Stimulated activated CD4-positive, alpha-beta T cell treated with anti-CD3 and anti-CD28 coated beads, Interleukin-1b, Interleukin-23, amount 100 ng/mL, for 1 hour (primary cell): ENCODE measurements at places on chromosomes 7 and 10.

GRCh38 chr7:28955718-28956607, 2.2 kb downstream of the TRIL start:
- no peak for DNase-seq

DNA sequence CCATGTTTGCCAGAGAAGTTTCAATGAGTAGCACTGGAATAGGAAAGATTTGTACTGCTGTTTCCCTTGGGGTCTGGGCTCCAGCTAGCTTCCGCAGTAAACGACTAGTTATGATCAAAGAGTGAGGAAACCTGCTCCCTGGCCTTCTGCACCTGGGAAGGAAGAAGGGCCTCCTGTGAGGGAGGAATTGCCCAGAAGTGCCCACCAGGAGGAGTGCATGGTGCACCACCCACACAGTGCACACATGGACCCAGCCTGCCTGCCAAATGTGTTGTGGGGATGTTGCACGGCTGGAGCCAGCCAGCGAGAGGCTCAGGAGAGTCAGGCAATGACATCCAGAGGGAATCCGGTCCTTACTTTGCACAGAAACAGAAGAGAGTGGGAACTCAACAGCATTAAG, 27.0 kb upstream of the FAM107B start:
- DNase-seq: no peak

DNA sequence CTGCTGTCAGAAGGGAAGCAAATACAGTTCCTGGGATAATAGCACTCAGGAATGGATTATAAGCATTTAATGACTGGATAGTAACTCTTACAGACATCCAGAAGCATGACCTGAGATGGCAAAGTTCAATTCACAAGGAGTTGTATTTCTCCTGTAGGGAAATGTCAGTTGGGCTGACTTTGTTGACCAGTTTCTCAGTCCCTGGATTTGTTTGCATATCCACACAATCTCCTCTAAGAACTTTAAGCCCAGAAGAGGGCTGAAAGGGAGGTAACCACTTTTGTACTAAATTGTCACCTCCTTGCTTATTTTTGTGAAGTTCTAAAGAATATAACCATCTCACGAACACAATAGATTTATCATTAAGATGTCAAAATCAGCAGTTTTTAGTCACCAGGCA, 140.3 kb downstream of the SEMA3D start:
- DNase-seq: no peak

DNA sequence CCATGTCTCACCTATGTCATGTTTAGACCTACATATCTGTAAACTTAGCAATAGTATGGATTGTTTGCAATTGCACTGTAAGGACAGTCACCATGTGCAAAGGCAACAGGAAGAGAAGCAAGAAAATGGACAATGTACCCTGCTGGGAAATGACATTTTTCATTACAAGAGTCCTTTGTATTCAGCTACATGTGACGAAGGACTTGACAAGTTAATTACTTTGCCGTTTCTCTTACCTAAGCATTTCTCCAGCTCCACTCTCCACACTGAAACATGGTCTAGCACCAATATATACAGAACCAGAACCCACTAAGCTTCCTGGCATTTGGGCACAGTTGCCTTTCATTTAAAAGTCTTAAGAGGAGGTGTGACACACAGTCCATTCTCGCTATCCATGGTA, 76.6 kb upstream of the PFKP start:
- DNase-seq: no peak

DNA sequence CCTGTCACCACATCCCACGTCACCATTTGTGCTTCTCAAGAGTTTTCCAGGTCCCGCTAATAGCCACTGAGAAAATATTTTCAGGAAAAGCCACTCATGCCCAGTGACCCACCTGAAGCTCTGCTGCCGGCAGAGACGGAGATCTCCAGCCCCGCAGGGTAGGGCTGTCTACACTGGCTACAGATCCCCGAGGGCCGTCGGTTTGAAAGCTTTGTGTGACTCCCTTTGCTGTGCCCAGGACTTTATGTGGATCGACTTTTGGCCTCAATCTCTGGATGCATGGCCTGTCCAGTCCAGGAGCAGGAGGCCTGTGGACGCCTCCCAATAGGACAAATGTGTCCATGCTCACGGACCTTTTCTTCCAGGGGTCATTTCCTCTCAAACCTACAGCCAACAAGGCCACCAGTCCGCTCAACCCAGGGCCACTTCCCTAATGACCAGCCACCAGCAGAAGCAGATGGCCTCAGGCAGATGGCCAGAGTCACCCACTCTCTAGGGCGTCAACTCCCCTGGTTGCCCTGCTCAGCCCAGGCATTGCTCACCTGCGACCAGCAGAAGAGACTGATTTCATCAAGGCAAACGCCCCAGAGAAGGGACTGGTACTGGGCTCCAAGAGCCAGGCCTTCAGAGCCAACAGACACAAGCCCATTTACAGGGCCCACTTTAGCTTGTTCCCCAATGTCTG, 76.4 kb downstream of the OAT start:
- no peak for DNase-seq

- no peak for DNase-seq
Measured at GRCh38 chr7:12174931-12175330, 36.2 kb upstream of the TMEM106B start.

- no peak for DNase-seq
Measured at GRCh38 chr7:1419688-1420087, 39.6 kb downstream of the MICALL2 start.

- no peak for DNase-seq
Measured at GRCh38 chr10:117222976-117223692, 17.8 kb upstream of the SLC18A2 start.

DNA sequence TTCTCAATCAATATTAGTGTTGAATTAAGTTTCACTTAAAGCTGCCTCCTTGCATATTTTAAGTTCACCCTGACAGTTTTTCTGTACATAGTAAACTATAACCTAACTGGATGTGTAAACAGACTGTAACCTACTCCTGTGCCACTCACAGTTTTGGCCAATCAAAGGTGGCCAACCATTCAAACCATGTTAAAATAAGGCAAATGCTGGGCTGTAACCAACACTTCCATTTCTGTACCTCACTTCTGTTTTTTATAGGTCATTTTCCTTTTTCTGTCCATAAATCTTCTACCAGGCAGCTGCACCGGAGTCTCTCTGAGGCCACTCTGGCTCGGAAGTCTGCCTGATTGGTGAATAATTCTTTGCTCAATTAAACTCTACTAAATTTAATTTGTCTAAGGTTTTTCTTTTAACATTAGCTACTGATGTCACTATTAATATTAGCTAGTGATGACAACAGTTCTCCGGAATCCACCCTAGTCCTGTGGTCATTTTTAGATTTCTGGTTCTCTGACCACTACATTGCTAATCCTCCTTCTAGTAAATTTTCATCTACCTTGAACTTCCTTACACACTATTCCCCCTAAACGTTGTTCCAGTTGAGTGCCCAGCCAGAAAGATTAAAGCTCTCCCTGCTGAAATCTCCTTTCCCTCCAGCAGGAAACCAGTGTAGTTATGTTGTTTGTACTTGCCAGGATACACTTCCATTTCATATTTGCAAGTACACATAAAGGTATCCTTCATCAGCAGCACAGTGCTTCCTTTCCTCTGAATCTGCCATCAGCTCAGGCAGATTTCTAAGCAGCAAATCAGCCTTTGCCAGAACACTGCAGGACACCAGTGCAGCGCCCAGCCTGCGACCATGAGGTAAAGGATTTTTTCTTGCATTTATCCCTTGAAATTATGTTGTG, 18.6 kb upstream of the IFIT2 start:
- no peak for DNase-seq

- DNase-seq: no peak
Measured at GRCh38 chr7:13107291-13107690, 419.9 kb downstream of the ARL4A start.

- DNase-seq: no peak
Measured at GRCh38 chr10:69375307-69376151, 41.2 kb downstream of the TACR2 start.

- DNase-seq: no peak
Measured at GRCh38 chr10:33335551-33335800, 1.0 kb upstream of the NRP1 start.

GRCh38 chr7:37348982-37349381, 99.7 kb downstream of the ELMO1 start:
- no peak for DNase-seq

GRCh38 chr7:27992097-27992496, 188.5 kb downstream of the JAZF1 start:
- DNase-seq: no peak

DNA sequence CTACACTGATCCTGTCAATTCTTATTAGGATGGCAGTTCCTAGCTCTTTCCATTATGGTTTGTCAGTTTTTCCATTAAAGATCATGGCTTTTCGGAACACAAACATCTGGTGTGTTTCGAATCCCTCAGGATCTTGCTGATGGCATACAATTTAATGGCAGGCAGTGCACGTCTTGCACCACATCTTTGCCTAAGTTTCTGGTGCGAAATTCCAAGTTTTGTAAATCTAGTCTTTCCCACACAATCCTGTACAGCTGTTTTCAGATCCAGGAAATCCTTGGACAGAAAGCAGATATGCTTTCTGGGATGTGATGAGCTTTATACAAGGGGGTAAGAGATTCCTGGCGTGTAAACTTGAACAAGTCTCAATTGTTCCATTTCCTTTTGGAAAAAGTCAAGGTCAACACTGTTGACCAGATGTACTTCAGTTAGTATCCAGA, 224.3 kb upstream of the PHYHIPL start:
- DNase-seq: no peak

GRCh38 chr7:91248996-91249395, 15.2 kb upstream of the FZD1 start:
- DNase-seq: no peak

DNA sequence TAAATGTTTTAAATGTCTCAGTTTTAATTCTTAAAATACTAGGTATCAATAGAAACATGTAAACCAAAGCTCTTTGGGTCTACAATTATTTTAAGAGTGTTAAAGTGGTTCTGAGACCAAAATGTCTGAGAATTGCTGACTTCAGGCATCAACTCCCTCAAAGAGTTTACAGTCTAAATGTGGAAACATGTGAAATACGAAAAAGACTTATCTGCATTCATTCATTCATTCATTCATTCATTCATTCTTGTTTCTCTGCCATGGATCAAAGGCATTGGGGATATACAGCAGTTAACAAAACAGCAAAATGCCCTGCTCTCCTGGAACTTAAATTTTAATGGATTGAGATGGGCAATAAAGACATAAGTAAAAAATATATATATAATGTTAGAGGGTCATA, 69.8 kb downstream of the BLNK start:
- DNase-seq: no peak

- no peak for DNase-seq
Measured at GRCh38 chr10:31975157-31975765, 46.6 kb upstream of the ARHGAP12 start.

- DNase-seq: no peak
Measured at GRCh38 chr10:104099269-104099668, 13.6 kb upstream of the COL17A1 start.

GRCh38 chr10:96298362-96298761, 5.9 kb upstream of the DNTT start:
- no peak for DNase-seq

DNA sequence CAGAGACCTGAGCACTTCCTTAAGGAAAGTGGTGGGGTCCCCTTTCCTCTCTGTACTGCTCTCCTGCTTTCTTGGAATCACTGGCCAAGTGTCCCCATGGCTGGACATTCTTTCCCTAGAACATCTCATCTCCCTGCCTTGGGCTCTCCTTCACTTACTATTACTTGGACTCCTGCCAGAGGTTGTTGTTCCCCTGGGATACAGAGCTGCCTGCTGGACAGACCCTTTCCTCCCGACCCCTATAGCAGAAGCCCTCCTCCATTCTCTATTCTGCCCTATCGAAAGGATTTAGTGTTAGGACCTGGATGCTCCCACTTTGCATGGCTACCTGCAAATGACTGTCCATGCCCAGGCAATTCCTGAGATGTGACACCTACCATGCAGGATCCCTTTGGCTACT, 164.3 kb upstream of the PODXL start:
- no peak for DNase-seq

GRCh38 chr10:96509017-96509641, 4.6 kb downstream of the TLL2 start:
- DNase-seq: no peak

GRCh38 chr10:43671659-43672531, 23.2 kb upstream of the ZNF32 start:
- no peak for DNase-seq

DNA sequence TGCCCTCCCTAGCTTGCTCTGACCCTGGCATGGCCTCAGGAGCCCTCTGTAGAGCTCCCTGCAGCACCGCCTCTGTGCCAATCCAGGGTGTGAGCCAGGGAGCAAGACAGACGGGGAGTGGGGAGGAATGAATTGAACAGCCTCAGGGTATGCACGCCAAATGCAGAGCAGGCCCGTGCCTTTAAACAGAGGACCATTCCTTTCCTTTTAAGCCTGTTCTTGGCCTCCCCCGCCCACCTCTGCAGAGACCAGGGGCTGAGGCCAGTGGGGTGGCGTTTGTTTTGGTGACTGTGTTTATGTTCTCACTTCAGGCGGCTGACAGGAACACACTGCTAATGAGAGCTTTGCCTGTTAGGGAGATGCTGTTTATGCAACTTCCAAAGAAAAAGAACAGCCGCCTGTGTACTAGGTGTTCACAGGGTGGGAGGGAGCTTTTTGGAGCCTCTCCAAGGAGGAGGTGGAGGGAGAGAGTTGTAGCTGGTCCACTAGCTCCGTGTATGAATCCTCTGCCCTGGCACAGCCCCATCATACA, 528.1 kb upstream of the DPP6 start:
- no peak for DNase-seq

- no peak for DNase-seq
Measured at GRCh38 chr10:12481924-12482323, 132.6 kb downstream of the CAMK1D start.

- no peak for DNase-seq
Measured at GRCh38 chr10:32166365-32166764, 110.1 kb upstream of the KIF5B start.

DNA sequence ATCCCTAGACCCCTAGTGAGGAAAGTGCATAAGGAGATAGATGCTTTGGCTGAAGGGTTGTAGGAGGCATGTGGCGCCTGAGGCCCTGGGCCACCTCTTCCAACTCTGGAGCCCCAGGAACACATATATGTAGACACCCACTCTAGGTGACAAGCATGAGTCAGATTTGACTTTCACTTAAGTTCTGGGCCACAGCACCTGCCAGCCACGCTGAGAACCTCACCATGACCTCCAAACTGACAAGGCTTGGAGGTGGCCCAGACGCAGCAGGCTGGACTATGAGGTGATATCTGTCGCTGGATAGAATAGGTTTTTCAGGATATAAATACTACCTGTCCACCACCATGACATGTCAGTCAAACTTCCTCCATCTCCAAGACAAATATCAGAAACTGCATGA, 894.0 kb upstream of the ZNF722 start:
- no peak for DNase-seq

DNA sequence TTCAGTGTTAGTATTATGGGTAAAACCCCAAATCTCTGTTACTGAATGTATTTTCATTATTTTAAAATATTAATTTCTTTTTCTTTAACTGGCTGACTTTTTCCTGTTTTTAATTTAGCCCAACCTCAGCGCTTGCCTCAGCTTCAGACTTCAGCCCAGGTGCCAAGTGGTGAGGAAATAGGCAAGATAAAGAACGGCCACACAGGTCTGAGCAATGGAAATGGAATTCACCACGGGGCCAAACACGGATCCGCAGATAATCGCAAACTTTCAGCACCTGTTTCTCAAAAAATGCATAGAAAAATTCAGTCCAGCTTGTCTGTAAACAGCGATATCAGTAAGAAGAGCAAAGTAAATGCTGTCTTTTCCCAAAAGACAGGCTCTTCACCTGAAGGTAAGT, 57.5 kb downstream of the MDFIC start:
- DNase-seq: no peak
